Effector memory CD4-positive, alpha-beta T cell (primary cell): ENCODE measurements at places on chromosomes 7 and 10.

DNA sequence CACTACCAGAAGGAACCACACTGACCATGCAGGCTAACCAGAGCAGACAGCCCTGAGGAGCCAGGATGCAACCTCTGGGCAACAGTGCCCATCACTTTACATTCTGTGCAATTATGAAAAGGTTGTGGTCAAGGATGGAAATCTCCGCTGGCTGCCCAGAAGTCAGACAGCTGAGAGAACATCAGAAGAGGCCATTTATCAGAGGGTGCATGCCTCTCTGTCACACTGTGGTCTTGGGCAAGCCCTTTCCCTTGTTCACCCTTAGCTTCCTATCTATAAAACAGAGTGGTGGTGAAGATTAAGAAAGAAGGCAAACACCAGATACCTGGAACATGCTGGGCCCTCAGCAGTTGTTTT, 120.7 kb upstream of the GDF10 start:
- DNase-seq = no peak

GRCh38 chr10:77455561-77455960, 182.0 kb downstream of the KCNMA1 start:
- DNase-seq = no peak

DNA sequence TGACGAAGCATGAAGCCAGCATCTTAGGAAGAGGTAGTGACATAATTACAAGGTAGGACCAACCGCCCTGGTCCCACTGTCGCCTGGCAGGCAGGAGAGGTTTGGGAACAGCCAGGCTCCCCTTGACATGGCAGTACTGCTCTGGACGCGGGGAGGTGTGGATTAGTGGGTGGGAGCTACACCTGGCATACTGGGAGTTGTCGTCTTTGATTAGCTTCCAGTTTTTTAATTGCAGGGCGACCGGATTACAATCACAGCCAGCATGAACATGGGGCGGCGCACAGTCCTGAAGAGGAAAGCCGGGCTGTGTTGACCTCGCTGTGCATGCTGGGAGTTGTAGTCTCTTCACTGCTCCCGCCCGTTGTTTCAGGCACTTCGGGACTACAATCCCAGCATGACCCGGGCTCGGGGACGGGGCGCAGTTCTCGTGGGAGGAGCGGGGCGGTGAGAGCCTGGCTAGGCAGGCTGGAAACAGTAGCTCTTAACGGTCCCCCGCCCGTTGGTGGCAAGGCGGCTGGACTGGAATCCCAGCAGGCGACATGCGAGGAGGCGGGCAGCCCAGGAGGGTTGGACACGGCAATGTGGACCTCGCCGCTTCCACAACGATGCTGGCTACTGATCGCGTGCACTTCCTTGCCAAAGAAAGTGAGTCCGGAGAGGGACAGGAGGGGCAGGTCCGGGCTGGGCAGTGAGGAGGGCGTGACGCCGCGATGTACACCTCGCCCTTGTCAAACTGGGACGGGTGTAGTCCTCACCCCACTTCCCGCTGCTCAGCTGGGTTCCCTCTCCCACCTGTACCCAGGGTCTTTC, 98.0 kb upstream of the ZNF722 start:
- peak; percentile 78 for DNase-seq

DNA sequence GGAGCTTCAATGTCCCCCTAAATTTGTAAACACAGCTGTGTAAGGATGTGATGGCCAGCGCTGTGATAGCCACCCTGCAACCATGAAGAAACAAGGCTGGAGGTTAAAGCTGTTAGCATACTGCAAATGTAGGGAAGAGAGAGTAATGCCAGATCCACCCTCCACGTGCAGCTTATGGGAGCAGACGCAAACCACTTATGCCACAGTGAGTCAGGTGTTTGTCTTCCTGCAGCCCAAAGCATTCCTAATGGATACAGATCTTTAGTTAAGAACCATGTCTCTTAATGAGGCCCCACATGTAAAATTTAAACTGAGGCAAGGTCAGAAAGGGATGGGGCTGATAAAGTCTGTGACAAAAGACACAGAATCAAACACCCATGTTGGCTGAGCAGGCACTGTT, 13.6 kb upstream of the MYL7 start:
- no peak for DNase-seq

- no peak for DNase-seq
These were observed 38.0 kb downstream of the R3HCC1L start for GRCh38 chr10:98172495-98172894.

DNA sequence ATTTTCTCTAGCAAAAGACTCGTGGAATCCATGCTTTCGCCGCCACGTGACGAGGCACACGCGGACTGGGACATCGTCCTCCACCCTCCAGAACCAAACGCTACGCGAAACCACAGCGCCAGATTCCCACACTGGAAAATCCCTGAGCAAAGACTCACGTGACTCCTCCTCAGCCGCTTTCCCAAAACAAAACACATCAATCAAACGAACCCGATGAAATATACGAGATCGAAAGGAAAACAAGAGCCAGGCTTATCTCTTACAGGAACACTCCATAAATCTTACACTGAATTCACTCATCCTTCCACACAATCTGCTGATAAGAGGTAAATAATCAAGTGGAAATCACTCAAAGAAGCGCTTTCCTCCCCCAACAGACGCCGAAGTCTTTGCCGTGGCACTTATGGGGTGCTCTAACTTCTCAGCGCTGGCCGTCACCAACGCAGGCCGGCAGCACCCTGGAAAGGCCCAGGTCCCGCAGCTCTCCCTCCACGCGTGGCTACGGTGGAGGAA, 23.8 kb downstream of the DIP2C start:
- DNase-seq = no peak

DNA sequence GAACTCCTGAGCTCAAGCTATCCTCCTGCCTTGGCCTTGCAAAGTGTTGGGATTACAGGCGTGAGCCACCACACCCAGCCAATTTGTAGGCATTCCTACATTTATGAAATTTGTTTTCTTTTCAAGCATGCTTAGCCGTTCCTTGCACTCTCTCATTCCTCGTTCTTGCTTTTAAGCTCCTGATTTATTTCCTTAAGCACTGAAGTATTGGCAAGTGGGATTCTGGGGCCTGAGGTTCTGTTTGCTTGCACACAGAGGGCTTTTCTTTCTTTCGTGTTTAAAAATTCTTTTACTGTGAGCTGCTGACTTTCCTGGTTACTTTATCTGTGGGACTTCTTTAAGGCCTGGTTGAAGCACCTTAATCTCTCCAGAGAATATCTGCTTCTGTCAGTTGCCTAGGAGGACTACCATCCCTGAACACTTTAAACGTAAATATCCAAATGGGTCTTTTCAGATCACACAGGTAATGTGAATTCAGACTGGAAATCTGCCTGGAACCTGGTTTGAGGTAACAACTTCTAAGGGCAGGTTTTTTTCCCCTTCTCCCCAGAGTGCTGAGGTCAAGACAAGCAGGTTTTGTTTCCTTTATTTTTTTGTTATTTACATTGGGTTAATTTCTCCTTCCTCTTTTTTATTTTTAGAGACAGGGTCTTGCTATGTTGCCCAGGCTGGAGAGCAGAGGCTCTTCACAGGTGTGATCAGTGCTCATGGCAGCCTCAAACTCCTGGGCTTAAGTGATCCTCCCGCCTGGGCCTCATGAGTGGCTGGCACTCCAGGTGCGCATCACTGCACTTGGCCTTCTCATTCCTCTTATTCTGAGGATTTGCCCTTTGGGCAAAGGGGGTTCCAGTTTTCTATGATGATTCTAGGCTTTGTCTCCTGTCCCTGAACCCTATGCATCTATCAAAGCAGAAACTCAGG, 102.9 kb downstream of the PFKFB3 start:
- no peak for DNase-seq

- DNase-seq = no peak
These were observed 64.9 kb downstream of the DAGLB start for GRCh38 chr7:6382817-6383216.

- no peak for DNase-seq
These were observed 35.2 kb downstream of the KCNMA1 start for GRCh38 chr10:77602231-77602912.

DNA sequence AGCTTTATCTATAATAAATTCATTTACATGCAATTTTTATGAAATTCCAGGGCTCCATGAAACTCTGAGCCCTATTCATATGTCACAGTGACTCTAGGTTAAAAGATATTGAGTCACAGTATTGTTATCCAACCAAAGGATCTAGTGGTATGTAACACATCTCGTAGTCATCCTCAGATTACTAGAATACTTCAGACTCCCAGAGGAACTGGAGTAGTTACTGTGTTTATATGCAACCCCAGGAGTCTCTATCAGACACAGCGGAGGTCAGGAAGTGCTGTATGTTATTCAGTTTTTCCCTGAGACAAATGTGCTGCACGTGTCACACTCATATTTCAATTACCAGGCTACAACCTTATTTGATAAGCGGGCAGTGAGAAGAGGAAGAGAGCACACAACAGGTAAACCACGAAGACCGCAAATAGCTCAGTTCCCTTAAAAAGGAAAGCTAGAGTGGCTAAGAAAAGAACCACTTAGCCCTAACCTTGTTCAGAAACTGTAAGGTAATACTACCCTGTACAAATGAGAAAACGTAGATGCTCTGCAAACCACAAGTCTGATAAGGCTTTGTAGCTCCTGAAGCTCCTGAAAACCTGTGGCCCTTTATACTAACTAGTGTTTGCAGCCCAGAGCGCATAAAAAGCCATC, 114.0 kb upstream of the CNTNAP2 start:
- DNase-seq = no peak
